Omental fat pad (tissue), 4 donors: ENCODE measurements at places on chromosomes 7 and 10. TPM values are rescaled to one million over a fixed set of nuclear protein-coding genes. Genes with fewer than 3 reads are reported as not detected.

The SORCS1 gene
- 0.36 TPM for total RNA-seq

The KAT6B gene
- 40.2 TPM for total RNA-seq

The BMPR1A gene
- total RNA-seq = 33.6 TPM

The POMZP3 gene
- total RNA-seq = 6.7 TPM

The ZNF503 gene
- 19.8 TPM for total RNA-seq

The CHRM2 gene
- total RNA-seq = not detected

The IFIT1B gene
- total RNA-seq = not detected

The LRRD1 gene
- total RNA-seq = 0.28 TPM

The RBP3 gene
- total RNA-seq = not detected

The ABCB1 gene
- total RNA-seq = 12.2 TPM

The NUTM2A gene
- 3.3 TPM for total RNA-seq

The AVL9 gene
- total RNA-seq = 34.7 TPM

The ANKRD30A gene
- 0.65 TPM for total RNA-seq

The CLCN1 gene
- total RNA-seq = 0.79 TPM

The CADPS2 gene
- total RNA-seq = 16.8 TPM

The CYP26A1 gene
- total RNA-seq = not detected

The HOXA1 gene
- total RNA-seq = 0.79 TPM

The OR9A4 gene
- total RNA-seq = not detected

The LIPM gene
- not detected for total RNA-seq

The FRAT2 gene
- 8.4 TPM for total RNA-seq

The GRID2IP gene
- not detected for total RNA-seq

The GHRHR gene
- total RNA-seq = not detected

The ZNF655 gene
- total RNA-seq = 112 TPM

The ZPBP gene
- not detected for total RNA-seq

The ACTR3C gene
- 12.9 TPM for total RNA-seq

The TRIL gene
- total RNA-seq = 15.1 TPM

The AFAP1L2 gene
- 3.7 TPM for total RNA-seq

The MET gene
- total RNA-seq = 71.8 TPM

The H2BK1 gene
- total RNA-seq = not detected

The TBXAS1 gene
- 46.0 TPM for total RNA-seq
